ENCODE measurements at places on chromosomes 1 and 21.
A peak's percentile ranks its signal among the peaks of the same experiment; 100 is the strongest.

DNA sequence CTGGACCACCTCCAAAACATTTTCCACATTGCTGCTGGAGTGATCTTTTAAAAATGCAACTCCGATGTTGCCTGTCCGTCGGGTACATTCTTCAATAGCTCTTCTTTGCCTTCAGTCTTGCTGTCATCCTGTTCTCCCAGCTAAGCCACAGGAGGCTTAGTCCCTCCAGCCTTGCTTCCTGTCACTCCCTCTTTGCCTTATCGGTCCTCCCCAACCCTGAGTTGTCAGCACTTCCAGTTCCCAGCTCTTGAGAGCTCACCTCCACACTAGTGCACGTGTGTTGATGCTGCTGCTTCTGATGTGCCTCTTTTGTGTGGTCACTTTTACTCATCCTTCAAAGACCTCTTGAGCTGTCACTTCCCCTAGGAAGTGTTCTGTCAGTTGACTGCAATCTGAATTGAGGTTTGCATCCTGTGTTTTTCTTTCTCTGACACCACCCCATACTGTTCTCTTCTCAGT, 15.3 kb downstream of the UCK2 start:
- DNase-seq = no peak

- no peak for DNase-seq
These were observed 59.3 kb downstream of the AK4 start for GRCh38 chr1:65207317-65207716.

- no peak for DNase-seq
These were observed 119.7 kb downstream of the ZNF281 start for GRCh38 chr1:200290010-200290685.

DNA sequence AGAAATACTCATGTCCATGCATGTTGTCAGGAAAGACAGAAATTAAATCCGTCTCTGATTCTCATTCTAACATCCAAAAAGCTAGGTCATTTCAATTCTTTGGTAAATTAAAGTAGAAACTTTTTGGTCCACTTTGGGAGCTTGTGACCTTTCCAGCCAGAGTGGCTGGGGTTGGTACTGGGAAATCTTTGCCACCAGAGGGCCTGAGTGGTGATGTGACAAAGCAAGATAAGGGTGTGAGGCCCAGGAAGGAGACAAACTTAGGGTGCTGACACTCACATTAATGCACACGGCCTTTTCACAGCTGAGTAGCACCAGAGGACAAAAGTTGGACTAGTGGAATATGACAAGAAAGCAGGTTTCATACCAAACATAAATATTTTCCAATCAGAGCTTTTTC, 144.3 kb downstream of the DNM3 start:
- no peak for DNase-seq

GRCh38 chr1:25712299-25712970, 87.6 kb upstream of the SELENON start:
- DNase-seq = no peak

DNA sequence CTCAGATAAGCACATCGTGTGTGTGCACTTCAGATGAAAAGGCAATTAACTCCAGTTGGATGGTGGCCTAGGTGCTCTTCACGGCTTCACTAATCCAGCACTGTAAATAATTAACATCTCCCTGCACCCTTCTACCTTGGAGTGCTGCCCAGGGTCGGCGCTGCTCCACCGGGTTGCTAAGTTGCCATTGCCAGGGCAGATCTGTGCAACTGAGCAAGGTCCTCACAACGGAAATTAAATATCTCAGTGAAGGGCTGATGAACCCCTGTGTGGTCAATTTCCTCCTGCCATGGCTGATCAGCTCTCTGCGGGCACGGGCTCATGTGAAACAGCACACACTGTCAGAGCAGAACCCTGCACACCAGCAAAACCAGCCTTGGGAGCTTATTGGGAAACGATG, 63.2 kb downstream of the SYDE2 start:
- peak; percentile 36 for DNase-seq

GRCh38 chr1:197093226-197093885, 26.3 kb upstream of the F13B start:
- no peak for DNase-seq

All from NCI-H2171 (cell line).